ENCODE measurements at places on chromosomes 2 and 18.

GRCh38 chr2:217035967-217036366 lies 176.1 kb upstream of the TNP1 start:
- DNase-seq, result no peak

- DNase-seq, result no peak
Observed at GRCh38 chr2:147331790-147332419, 512.9 kb upstream of the ACVR2A start.

DNA sequence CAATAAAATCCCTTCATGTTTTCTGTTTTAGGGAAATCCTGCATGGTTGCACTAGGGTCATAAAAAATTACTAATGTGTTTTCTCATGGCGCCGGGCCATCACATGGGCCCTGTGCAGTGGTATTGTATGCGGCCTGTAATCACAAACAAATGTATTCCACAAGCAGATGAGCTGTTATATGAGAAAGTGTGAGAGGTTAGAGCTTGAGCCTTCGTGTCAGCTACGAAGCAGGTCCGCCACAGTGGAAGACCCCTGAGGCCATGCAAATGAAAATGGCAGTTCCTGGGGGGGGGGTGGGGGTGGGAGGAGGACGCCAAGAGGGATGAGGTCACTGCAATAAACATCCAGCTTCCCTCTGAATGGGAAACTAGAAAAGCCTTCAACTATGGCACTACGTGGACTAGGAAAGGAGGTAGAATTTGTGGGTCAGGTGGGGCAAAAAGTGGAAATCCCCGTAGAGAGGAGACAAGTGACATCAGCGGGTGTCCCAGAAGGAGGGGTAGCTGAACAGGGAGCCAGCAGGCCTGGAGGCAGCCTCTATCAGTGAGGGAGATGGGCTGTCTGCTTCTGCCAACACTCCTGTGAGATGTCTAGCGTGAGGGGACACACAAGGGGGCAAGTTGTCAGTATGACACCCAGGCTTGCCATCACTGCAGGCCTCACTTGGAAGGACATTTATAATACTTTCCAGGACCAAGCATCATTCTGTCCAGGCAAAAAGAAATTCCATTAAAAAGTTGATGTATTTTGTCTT lies 130.3 kb upstream of the CTAGE1 start:
- no peak for DNase-seq

GRCh38 chr2:159444754-159445153 lies 158.3 kb upstream of the WDSUB1 start:
- no peak for DNase-seq

- DNase-seq, result no peak
Observed at GRCh38 chr2:14944562-14945346, 312.2 kb downstream of the LRATD1 start.
